ENCODE measurements at places on chromosomes 6 and 20.

DNA sequence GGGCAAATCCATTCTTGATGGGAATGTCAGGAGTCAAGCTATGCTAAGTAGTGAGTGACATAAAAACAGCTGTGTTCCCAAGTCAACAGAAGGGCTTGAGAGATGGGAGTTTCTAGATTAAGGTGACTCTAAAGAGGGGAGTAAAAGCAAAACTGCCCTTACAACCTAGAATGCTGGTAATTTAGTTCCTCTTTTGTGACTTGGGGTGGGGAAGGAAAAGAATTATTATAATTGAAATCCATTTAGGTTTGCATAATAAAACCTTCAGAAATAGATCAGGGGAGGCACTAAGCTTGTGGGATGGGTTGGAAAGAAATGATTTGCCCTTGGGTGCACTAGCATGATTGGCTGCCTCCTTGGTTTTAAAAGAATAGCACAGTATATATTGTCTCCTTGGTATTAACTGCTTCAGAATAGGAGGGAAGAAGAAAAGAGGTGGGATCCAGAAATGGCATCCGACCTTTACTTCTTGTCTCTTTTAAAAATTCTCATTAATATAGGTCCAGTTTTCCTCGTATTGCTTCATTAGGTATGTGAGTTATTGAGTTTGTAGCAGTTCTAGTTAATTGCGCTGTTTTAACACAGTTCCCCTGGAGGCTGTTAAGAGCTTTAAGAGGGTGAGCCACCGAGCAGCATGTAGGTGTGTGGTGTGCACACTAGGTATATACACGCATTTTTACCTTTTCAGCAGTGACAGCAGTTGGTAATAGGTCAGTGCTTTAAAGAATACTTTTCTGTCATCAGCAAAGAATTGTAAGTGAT lies 95.3 kb upstream of the VSTM2L start:
- DNase-seq: no peak

- no peak for DNase-seq
Observed at GRCh38 chr20:52402950-52403349, 211.4 kb upstream of the ZFP64 start.

GRCh38 chr6:148342100-148342349 lies 613 bp upstream of the SASH1 start:
- DNase-seq: no peak

- DNase-seq: no peak
Observed at GRCh38 chr6:127464881-127465459, 5.8 kb upstream of the KIAA0408 start.

DNA sequence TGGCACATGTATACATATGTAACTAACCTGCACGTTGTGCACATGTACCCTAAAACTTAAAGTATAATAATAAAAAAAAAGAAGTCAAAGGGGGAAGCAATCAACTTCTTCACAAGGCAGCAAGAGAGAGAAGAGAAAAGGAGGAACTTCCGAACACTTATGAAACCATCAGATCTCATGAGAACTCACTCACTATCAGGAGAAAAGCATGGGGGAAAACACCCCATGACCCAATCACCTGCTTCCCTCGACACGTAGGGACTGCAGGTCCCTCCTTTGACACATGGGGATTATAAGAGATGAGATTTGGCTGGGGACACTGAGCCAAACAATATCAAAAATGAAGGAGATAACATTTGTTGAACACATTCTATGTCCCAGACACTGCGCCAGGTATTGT lies 94.8 kb upstream of the PHACTR1 start:
- no peak for DNase-seq

DNA sequence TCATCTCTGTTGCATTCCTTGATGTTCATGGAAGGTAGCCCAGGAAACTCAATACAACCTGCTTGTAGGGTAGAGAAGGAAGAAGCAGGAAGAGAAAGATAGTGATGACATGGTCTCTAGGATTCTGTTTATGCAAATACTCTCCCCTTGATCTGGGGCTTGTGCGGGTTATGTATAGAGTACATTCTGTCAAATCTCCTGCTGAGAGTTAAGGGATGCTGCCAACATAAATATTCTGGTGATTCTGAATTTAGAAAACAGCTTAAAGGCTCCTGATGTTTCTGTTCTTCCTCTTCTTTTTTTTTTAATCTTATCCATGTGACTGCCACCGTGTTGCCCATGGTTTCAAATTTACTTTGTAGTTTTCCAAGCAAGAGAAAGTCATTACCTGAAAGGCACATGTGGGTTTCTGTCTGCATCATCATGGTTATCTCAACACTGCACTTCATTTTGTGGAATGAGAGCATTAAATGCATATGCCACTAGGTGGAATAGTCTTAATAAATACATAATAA lies 150.6 kb downstream of the RPS12 start:
- no peak for DNase-seq

GRCh38 chr6:15569035-15569995 lies 93.5 kb downstream of the DTNBP1 start:
- no peak for DNase-seq

- DNase-seq: no peak
Observed at GRCh38 chr6:32637219-32637880, at the start of gene HLA-DQA1. TSS of gene HLA-DQA1 (plus strand) at chr6:32637406. CDS start at chr6:32637459, 53 bp downstream.

DNA sequence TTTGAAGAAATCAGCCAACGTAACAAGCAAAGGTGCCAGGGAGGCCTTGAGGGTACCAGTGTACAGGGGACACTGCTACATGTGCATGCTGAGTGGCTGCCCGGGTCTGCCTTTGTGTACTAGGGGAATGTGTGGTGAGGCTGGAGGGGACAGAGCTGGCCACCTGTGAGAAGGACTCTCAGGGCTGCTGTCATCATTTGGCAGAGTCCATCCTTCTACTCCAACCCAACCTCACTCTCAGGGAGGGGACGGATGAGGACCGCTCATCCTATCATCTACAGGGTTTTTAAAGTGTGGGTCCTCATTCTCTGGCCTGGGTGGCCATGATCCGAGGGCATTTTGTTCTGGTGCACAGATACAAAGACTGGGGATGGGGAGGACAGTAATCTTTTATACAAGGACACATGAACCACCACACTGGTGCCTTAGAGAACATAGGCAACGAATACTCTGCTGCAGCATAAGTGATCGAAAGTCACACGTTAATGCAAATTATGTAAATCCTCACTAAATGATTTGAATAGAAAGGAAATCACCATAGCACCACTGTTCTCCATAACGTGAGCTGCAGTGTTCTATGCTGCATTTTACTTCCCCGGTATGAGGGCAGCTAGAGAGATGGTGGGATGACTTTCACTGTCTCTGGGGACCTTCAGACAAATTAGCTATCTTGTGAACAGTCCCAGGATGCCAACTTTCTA lies 181.4 kb downstream of the GMPR start:
- DNase-seq: no peak

- DNase-seq: no peak
Observed at GRCh38 chr6:92587525-92587924, 831.8 kb downstream of the EPHA7 start.

DNA sequence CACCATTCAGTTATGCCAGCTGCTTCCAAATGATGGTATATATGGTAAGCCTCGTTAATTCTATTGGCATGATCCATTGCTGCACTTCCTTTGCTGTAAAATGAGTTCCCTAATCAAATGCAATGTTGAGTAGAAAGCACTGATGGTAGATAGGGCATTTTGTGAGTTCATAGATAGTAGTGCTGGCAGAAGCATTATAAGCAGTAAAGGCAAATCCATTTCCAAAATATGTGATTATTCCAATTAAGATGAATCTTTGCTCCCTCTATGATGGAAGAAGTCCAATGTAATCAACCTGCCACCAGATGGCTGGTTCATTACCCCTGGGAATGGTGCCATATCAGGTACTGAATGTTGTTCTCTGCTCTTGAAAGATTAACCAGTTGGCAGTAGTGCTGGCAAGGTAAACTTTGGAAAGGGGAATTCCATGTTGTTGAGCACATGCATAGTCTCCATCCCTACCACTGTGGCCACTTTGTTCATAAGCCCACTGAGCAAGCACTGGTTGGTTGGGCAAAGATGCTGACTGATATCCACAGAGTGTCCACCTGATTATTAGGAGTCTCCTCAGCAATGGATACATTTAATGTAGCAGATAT lies 5.6 kb upstream of the TBPL1 start:
- no peak for DNase-seq

DNA sequence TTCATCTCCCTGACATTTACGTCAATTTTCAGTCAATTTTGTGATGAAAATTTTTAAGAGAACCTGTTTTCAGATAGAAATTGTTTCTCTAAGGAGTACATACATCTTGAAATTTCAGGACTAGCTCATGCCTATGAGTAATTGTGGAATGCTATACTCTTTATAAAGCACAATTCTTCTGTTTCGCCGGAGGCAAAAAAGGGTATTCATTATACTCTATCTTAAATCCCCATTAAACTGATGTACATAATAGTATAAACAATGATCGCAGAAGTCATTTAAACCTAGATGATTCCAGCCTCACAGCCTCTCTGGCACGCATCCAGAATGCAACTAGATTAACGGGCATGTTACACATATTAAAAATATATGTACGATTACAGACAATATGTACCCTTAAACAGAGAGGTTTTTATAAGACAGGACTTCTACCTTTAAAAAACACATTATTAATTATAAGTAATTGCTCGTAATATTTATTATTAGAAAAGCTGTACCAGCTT lies 62.6 kb downstream of the NRSN1 start:
- no peak for DNase-seq

GRCh38 chr20:62267543-62267942 lies 29.2 kb downstream of the OSBPL2 start:
- no peak for DNase-seq

GRCh38 chr6:116412270-116412669 lies 41.5 kb downstream of the DSE start:
- no peak for DNase-seq

GRCh38 chr6:170018422-170018935 lies 267.1 kb downstream of the ERMARD start:
- no peak for DNase-seq

DNA sequence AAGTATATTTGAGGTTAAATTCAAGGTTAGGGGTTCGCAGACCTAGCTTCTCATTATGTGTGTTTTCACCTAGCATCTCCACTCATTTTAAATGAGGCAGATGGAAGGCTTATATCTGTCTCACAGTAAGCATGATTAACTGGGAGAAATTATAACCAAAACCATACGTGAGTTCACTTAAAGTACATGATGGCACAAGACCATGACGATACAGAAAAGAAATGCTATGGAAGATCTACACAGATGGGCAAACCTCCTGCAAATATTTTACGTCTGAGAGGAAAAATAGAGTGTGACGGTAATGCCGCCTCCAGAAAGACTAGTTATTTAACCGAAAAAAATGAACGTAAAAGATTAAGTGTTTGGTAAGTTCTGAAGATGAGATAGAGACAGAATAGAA lies 337.8 kb downstream of the FARS2 start:
- no peak for DNase-seq

DNA sequence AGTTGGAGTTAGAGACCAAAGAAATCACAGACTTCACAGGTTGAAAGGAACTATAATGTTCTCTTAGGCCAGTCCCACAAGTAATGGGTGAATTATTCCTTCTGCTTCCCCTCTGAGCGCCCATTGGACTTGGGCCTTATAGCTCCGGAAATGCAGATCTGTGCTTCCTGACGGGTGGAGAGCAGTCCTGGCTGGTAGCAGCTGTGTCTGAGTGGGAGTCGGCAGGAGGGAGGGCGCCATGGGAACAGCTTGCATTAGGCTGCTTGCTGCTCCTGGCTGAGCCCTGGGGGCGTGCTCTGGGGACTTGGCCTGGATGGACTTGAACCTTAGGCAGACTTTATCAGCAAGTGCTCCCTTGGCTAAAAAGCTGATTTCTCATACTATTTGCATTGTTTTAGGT lies 18.4 kb upstream of the NUP153 start:
- DNase-seq: peak; percentile 36

- DNase-seq: no peak
Observed at GRCh38 chr6:40535819-40536380, 51.3 kb downstream of the LRFN2 start.

DNA sequence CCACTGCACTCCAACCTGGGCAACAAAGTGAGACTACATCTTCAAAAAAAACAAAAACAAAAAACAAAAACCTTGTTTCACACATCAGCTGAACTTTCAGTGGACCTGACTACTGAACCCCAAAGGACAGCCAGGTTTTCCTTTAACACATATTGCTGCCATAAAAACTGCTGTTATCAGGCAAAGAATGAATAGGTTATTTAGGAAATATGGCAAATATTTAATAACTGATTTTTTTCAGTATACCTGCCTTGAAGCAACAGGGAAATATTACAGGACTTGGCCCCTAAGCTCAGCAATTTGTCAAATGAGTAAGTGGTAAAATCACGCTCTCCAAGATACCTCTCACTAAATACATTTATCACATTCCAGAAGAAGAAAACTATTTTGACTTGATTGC lies 34.0 kb downstream of the B4GALT5 start:
- no peak for DNase-seq

GRCh38 chr20:58179083-58179431 lies 49.4 kb downstream of the ANKRD60 start:
- no peak for DNase-seq

DNA sequence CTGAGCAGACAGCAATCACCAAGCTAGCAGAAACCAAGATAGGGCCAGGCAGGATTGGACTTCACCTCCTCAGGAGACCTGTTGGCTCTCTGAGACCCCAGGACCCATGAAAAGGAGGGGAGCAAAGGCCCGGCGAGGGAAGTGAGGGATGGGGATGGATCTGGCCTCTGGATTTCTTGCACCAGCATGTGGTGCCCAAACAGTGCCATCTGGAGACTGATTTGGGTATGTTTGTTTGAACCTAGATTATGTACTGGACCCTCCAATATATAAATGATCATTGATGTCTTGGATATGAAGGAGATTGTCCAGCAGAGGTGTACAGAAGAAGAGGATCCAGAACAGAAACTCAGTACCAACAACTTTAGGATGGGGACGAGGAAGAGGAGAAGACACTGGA lies 83.4 kb upstream of the LY86 start:
- no peak for DNase-seq

DNA sequence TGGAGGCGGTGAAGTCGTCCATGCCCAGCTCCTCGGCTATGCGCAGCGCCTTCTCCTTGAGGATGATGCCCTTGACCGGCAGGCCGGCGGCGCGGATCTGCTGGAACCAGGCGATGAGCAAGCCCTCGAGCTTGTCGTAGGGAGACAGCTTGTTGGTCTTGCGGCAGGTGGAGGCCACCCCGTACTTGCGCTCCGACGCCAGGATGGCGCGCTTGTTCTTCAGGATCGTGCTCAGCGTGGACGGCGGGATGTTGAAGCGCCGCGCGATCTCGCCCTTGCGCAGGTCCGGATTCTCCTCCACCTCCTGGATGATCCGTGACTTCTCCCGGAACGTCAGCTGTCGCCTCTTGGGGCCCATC lies 435 bp downstream of the CENPB start:
- DNase-seq: no peak

DNA sequence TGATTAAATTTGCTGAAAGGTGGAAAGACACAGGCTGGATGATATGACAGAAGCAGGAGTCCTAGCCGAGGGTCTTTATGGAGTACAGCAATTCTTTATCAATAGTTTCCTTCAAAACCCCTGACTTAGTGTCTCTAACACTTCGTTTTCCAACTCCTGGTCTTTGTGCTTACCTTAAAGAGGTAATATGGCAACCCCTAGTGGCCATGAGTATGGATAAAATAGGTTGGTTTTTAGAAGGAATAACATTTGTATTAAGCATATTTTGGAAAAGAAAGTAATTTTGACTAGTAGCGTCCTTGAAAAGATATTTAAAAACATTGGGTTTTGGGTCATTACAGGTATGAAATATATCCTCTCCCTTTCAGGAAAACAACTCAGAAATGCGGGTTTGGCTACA lies 51.9 kb downstream of the VGLL2 start:
- DNase-seq: no peak

GRCh38 chr6:17700421-17701416 lies 6.0 kb downstream of the NUP153 start:
- no peak for DNase-seq

Measured in NCI-H1436 treated with DMSO at 0.1 percent for 48 hours (cell line).